Fibroblast of skin of scalp (primary cell): ENCODE measurements at places on chromosomes 3 and 15.

DNA sequence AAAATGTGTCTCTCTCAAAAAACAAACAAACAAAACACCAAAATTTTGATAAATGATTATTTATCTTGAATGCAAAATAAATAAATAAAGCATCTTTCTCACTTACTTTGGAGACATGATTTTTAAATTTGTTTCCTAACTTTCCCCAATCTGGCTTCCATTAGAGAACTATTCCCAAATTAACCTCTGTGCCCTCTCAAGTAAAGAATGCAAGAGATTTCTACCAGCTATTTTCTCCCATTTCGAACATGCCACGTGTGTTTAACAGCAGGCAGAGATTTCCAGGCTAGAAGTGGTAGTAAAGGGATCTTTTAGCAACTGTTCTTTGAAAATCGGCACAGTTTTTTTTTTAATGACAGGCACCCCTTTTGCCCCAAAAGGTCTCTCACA, 269.1 kb downstream of the SHQ1 start:
- DNase-seq: peak; percentile 36

GRCh38 chr3:61139686-61140085, 111.6 kb downstream of the FHIT start:
- no peak for DNase-seq

GRCh38 chr3:29686889-29687592, 406.2 kb downstream of the RBMS3 start:
- peak; percentile 71 for DNase-seq

- peak; percentile 88 for DNase-seq
These were observed 107.0 kb downstream of the ALCAM start for GRCh38 chr3:105473521-105474223.

- DNase-seq: no peak
These were observed 75.8 kb downstream of the LRIG1 start for GRCh38 chr3:66425032-66425431.

DNA sequence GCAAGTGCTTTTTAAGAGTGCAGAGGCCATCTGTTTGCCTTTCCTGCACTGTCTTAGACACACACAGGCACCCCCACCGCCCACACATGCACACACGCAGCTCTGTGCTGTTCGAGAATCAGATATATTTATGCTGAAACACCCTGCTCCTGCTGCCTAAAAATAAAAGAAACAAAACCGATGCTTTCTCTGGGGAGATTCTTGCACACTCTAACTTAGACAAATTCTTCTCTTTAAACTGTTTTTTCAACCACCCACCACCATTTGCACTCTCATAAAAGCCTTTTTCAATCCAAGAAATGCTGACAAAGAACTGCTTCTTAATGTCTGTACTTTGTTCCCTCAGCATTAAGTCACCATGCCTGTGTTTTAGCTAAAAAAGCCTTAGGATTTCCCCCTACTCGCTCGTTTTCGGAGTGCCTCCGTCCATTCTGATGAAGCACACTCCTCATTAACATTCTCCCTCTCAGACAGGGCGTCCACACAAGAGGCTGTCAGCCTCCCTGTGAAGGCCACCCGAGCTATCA, 26.2 kb downstream of the SLC12A8 start:
- DNase-seq: peak; percentile 31

DNA sequence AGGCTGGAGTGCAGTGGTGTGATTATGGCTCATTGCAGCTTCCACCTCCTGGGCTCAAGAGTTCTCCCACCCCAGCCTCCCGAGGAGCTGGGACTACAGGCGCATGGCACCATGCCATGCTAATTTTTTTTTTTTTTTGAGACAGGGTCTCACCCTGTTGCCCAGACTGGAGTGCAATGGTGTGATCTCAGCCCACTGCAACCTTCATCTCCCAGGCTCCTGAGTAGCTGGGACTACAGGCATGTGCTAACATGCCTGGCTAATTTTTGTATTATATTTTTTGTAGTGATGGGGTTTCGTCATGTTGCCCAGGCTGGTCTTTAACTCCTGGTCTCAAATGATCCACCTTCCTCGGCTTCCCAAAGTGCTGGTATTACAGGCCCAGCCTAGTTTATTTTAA, 4.0 kb downstream of the TEX9 start:
- no peak for DNase-seq

DNA sequence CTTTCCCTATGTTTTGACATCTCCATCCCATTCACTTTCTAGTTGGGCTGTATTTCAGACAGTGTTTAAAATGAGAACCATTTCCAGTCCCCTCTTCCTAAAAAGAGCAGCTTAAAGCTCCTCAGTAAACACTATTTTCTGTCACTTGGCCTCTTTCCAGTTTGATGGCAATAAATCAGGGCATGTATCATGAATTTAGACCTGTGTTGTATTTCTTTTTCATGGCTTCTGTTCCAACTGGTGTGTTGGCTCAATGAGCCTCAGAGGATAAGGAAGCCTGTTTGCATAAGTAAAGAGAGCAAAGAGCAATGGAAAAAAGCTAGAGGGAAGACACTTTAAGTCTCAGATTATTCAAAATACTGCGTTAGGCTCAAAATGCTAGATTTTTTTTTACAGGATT, 7.2 kb downstream of the CCDC80 start:
- DNase-seq: no peak

DNA sequence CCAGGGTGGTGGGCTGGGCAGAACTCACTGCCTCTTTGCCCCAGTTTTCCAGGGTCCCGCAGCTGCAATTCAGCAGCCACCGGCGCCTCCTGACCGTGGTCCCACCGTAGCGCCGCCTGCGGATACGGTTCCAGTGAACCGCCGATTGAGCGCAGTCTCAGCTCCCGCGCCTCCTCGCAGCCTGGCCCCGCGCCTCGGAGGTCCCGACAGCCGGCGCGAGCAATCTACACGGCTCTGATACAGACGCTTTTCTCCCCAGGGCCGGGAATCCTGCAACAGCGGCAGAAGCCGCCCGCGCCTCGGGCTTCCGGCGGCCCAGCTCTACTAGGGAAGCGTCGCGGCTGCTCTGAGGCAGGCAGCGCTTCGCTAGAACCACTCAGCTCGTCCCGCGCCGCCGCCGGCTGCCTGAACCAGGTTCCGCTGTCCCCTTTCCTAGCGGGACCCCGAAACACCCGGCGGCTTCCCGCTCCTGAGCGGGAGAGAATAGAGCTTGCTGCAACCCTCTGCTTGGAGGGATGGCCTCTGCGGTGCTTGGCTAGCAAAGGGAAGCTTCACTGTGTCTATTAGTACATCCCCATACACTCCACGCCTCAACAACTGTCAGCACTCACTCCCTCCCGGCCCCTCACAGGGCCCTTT, 3.1 kb downstream of the FOXL2NB start:
- DNase-seq: peak; percentile 43

- DNase-seq: peak; percentile 77
These were observed 25.7 kb downstream of the AMOTL2 start for GRCh38 chr3:134348524-134348923.

DNA sequence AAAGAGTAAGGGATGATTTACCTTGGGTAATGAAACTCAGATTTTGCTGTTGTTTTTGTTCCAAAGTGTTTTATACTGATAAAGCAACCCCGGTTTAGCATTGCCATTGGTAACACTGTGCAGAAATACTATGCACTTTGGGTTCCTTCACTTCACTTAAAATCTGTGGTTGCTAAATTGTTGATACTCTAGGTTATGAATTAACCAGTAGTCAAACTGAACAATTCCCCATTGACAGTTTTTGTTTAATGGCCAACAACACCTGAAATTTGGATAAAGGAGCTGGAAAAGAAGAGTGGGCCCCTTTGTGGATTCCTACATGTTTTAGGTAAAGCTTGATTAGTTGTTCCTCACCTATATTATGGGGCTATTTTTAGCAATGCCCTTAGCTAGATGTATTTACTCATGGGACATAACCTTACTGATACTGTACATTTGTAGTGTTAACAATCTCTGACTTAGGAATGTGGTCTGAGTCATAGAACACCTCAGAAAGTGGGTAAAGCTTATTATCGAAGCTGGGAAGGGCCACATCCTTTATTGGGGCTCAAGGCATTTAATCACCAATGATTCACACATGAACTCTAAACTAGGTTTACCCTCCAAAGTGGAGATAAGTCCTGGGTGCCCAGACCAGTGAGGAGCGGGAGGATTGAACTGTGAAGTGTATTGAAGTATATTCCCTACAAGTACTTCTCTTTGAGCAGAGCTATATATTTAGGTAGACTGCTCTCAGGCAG, 29.5 kb upstream of the THRB start:
- no peak for DNase-seq

GRCh38 chr3:188947401-188948280, 224.1 kb upstream of the TPRG1 start:
- DNase-seq: peak; percentile 88

GRCh38 chr3:111285694-111286093, 214.1 kb downstream of the NECTIN3 start:
- DNase-seq: no peak
